HCT116 (cell line): ENCODE measurements at places on chromosomes 2 and 18. TPM values are rescaled to one million over a fixed set of nuclear protein-coding genes. Genes with fewer than 3 reads are reported as not detected.

DNA sequence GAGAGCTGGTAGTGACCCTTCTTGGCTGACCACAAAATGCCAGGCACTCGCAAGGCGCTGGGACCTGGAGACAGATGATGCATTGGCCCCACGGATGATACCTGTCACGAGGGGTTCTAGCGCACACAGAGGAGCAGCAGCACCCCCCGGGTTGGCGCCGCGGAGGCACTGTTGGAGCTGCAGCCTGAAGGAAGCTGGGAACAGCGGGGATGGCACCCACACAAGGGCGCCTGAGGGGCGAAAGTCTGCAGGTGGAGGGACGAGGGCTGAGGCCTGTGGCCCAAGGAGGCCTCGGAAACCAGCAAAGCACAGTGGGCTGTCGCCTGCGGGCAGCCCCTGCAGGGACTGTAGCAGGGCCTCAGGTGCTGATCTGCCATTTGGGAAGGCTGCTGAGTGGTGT, 33.6 kb downstream of the FAM228A start:
- no peak for DNase-seq

The SULT1C2 gene
- 3.9 TPM for total RNA-seq

DNA sequence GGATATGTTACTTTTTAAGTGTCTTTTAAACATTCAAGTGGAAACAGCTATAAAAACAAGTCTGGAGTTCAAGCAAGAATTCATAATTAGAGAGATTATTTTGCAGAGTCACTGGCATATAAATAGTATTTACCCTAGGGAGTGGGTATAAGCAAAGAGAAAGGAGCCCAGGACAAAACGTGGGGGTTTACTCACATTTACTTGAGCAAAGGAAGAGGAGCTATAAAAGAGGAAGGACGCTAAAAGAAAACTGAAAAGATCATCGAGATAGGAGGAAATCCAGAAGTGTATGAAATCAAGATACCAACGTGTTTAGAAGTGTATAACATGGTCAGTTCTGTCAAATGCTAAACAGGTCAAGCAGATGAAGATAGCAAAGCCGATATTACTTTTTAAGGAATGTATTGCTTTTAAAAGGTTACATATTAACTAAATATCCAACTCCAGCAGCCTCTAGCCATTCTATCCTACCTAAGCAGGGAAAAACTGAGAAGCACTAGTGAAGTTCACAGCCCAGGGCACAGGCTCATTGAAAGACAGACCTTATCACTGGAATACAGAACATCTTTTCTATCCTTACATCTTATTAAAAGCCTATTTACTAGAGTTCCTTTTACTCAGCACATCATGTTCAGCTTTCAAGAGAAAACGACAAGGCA, 8.6 kb downstream of the KANSL1L start:
- no peak for DNase-seq

GRCh38 chr2:37837628-37838328, 87.3 kb upstream of the RMDN2 start:
- DNase-seq: no peak

DNA sequence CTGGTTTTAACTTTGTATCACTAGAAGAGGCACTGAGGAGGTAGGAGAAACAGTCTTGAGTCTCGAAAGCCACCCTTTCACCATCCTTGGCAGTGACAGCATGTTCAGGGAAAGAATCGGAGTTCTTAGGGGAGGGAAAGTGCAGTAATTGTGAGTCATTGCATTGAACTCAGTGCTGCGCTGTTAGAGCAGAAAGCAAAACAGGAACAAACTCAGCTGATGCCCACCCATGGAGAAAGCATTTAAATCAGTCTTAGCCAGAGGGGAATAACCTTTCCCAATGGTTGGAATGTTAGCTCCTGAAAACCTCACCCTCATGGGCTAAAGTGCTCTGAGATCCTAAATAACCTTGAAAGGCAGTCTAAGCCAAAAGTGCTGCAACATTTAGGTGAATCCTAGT, 845.6 kb upstream of the CNTNAP5 start:
- DNase-seq: no peak

DNA sequence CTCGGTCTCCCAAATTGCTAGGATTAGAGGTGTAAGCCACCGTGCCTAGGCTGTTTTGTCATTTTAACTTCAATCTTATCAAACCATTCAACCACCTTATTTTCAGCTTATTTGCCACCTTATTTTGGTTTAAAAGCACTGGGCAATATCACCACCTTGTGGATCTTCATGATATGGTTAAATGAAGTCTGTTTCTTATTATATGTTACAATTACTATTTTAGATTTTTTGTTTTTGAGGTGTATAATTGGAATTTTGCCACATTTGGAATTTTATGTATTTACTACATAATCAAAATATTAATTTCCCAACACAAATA, 43.8 kb upstream of the SCN9A start:
- DNase-seq: peak; percentile 23

The PSMD14 gene
- 118 TPM for total RNA-seq

DNA sequence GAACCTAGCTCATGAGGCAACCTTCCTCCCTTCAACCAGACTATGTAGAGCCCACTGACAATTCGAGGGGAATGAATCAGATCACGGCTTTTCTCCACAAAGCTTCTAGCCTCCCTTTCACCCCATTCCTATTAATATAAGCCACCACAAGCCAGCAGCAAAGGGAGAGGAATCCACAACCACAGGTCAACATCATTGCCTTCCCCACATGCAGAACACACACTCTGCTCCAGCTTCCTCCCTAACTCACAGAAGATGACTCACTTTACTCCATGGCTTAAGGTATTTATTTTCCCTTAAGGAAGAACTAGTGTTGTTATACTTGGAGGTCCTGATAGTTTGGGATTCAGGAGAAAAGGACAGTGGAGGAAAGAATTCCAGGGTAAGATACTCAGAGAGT, 272.2 kb downstream of the C1D start:
- DNase-seq: no peak

GRCh38 chr18:58484989-58485981, 143.6 kb downstream of the ALPK2 start:
- no peak for DNase-seq

GRCh38 chr2:239376942-239377531, 23.8 kb downstream of the HDAC4 start:
- DNase-seq: no peak

DNA sequence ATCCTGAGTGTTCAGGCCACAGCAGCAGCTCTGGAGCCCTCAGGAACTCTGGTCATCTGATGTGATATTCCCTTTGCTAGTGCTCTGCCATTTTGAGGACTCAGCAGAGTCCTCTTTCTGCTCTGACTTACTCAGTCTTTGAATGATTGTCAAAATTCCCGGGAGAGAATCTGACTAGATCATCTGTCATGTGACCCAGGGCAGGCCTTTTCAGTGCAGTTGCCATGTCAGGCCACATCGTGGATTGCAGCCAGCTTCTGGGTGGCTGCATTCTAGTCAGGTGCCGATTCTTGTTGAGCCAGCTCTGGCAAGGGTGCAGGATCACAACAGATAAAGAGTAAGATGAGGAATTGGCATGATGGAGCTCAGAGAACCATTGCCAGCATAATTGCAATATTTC, 795.6 kb downstream of the CPS1 start:
- no peak for DNase-seq

DNA sequence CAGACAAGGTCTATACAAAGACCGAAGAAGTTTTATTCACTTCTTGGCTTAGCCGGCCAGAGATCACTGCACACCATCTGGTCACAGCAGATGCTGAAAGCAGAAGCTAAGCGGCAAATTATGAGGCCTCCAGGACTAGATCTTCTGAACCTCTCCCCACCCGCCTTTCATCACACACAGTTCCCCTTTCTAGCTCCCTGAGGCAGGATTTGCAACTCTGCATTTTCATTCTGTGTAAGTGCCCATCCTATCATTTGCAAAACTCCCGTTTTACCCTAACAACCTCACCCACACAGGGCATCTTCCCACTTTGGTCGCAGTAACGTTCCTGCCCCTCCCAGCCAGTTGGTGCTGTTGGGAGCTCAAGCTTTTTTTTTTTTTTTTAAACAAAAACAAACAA, 3.1 kb upstream of the MOB1A start:
- DNase-seq: no peak

DNA sequence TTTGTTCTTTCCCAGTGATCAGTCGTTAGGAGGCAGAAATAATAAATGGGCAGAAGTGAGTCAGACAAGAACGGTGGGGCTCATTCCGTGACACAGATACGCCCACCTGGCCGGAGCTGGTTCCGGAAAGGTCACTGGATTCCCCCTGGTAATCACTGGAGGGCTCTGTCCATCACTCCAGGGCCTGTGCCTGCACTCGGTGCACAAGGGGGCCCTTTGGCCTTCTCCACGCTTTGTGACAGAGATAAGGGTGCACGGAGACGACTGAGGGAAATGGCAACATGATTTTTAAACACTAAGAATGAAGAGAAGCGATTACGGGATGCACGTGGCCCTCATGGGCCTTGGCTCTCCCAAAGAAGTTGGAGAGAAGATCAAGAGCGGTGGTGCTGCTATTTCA, 84.4 kb downstream of the PTGR3 start:
- no peak for DNase-seq

DNA sequence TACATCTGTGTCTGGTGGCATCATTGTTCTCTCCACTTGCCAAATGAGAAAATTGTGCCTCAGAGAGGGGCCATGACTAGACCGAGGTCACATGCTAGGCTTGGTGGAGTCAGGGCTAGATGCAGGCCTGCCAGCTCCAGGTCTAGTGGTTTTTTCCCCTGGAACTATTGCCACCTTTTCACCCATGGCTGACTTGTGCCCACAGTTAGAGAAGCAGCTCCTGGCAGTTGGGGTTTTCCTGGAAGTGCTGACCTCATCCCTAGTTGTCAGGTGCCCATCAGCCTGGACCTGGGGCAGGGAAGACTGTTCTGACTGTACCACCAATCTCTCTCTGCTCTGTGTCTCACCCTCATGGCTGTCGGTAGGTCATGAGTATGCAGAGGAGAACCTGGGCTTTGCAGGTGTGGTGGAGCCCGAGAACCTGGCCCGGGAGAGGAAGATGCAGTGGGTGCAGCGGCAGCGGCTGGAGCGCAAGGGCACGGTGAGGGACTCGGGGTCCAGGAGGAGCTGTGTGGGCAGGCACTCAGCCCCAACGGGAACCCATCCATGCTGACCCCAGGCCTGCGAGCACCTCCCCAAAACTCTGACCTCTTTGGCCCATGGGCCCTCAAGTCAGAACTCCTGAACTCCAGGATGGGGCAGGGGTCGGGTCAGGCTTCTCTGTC, 12.4 kb upstream of the CATIP start:
- DNase-seq: no peak

DNA sequence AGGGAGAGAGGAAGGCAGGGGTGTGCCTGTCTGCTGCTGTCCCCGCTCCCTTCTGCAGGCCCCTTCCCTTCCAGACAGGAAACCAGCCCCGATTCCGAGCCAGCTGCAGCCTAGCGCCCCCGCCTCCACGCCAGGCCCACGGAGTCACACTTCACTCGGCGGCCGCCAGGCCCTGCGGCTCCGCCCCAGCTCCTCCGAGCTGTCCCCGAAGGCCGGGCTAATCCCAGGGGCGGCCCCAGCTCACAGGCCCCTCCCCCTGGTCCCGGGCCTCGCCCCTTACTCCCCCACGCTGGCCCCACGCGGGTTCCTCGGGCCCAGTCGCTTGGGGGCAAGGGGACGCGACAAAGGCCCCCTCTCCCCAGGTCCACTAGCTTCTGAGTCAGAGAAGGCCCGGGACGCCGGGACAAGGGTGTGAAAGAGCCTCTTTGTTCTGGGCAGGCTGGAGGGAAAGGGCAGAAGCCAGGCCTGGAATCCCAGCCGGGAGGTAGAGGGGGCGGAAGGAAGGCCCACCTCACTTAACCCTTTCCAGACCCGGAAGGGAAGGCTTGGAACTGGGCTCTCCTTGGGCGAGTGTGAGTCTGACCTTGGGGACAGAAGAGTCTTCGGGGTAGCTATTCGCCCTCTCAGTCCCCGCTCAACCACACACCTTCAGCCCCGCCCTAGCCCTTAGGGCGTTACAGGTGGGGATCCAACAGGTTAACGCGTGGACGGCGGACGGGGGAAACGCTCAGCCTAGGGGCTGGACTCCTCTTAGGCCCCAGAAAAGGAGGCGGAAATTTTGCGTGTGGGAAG, 1.2 kb downstream of the RTKN start:
- peak; percentile 80 for DNase-seq

DNA sequence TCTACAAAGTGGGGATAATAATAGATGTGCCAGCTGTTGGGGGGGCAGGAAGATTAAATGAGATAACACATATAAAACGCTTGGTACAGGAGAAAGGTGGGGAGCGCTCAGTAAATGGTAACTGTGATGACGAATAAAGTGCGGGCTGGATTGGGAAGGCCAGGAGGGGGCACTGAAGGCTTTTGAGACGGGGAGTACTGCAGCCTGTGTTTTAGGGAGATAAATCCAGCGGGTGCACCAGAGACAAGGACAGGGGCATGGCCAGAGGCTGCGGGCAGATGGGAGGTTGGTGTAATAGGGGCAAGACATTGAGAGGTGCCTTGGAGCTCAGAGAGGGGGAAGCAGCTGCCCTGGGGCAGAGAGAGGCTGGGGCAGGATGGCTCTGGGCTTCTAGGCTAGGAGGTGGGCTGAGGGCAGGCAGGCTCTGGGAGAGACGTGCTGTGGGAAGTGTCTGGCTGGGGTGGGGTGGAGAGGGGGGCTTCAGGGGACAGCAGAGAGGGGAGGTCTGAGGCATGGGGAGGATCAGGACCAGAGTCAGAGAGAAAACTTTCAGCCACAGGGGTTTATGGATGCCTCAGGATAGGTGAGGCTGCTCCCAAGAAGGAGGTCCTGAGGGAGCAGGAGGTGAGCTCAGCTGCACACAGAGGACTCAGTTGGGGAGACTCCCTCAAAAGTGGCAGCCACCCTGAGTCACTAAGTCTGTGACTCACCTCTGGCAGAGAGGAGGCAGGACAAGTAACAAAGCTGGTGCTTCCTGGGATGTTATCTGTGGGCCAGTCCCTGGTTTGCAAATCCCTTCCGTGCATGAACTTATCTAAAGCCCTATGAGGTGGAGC, 18.8 kb downstream of the TEX44 start:
- peak; percentile 84 for DNase-seq

GRCh38 chr18:54888933-54889332, 60.7 kb downstream of the RAB27B start:
- no peak for DNase-seq

The GATA6 gene
- 3.3 TPM for total RNA-seq

- no peak for DNase-seq
Observed at GRCh38 chr2:232120911-232121310, 159.4 kb downstream of the DIS3L2 start.

GRCh38 chr18:46184727-46185126, 80.5 kb downstream of the HAUS1 start:
- DNase-seq: no peak

GRCh38 chr2:217125014-217125413, 265.1 kb upstream of the TNP1 start:
- no peak for DNase-seq

GRCh38 chr2:144546933-144547332, 27.0 kb upstream of the ZEB2 start:
- DNase-seq: no peak
